ENCODE measurements at places on chromosomes 3 and 15.

DNA sequence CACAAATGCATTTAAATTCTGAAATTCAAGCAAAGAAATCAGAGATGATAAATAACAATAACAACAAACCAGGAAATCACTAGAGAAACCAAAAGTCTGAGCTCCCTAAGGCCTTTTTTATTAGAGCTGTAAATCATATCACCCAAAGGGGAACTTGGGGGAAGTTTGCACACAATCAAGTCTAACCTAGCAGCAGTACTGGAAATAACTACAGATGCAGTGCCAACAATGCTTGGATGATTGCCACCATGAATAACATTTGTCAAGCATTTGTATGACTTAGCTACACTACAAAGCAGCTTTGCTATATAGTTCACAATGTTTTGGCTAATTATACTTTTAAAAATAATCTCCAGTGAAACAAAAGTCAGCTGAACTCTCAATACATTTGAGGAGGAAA, 27.8 kb downstream of the SHQ1 start:
- DNase-seq, result no peak

DNA sequence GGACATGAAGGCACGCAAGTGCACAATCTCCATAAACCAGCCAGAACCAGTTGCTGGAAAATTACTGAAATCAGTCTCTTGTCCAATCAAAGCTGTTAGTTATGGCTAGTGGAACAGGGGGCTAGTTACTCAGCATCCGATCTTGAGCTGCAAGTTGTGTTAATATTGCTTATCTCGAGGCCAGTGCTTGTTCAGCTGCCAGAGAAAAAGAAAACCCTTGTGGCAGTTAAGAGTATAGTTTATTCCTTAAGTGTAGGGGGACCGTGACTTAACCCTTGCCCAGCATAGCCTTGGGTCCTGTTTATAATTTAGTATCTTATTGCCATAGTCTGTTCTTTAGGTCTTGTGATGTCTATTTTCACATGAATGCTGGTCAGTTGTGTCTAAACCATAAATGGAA, 268.5 kb downstream of the CD47 start:
- DNase-seq, result no peak

DNA sequence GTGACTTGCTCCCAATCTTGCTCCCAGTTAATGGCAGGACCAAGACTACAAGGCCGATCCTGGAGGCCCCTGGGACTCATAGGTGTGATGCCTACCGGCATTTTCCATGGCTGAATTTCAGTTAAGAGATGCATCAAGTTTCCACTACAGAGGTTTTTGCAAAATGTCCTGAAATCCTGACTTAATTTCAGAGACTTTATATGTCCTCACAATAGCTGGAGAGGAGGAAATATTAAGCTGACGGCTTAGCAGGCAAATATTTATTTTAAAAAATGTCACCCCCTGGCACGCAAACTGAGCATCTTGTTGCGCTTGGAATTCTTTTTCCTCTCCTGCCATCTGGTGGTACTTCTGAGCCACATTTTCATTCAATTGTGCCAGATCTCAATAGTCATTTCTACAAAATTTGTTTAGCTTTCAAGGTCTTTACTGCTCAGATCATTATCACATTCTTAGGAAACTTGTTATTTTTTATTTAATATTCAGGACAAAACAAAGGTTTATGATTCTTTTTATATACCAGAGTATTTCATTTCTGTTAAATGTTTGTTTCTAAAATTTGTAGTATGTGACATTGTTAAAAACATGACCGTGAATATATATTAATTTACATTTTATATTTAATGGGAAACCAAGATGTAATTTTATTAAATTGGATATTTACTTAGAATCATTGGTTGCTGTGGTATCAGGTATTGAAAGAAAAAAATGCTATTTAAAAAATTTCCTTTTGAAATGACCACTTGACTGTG, 189.2 kb upstream of the THRB start:
- DNase-seq, result no peak

DNA sequence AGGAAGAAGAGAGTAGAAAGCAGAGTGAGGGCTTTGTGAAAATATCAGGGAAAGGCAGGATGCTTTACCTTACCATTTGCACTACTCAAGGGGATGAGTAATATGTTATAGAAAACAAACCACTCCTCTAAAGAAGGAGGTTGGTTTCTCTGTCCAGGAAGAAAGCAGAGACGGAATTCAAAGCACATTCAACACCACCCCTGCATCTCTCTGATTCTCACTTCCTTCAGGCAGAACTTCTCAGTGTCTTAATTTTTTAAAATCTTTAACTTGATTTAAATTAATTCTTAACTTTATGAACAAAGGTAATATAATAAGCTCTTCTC, 82.4 kb downstream of the NR2F2 start:
- no peak for DNase-seq

DNA sequence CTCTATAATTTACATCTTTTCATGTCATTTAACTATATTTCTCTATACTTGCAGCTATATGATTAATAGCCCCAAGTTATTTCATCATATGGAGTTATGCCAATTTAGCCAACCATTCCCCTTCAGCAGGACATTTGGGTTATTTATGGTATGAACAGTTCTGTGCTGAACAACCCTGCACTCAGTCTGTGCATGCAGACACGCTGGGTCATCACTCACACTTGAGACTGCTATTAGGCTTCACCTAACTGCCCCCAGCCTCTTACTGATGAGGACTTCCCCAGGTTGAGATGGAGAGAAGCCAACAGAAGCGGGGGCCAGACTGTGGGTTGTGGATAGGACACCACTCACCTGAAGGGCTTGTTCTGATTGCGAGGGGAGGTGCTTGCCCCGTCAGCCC, 7.3 kb downstream of the TADA3 start:
- no peak for DNase-seq

- no peak for DNase-seq
Measured at GRCh38 chr3:10977892-10978510, 14.5 kb upstream of the SLC6A1 start.

DNA sequence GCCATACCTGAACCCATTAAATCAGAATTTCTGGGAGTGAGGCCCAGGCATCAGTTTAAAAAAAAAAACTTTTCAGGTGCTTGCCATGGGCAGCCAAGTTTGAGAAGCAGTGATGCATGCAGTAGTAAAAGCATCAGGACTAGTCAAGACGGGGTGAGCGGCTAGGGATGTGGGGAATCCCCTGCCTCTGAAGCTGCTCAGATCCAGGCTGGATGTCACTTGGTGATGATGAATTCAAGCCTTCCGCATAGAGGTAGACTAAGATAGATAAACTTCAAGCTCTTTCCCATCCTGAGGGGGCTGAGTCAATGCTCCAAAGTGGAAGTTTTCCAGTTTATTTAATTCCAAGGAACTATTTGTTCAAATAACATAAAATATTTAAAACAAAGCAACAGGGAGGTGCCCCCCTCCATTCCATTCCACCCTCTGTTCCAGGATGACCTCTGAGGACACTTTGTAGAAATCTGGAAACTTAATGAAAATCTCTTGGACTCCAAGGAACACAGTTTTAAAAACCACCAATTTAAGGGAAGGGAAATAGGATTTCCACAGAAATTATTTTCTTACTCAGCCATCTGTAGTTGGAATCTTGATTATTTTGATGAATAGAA, 100.4 kb upstream of the NR2E3 start:
- DNase-seq, result no peak

DNA sequence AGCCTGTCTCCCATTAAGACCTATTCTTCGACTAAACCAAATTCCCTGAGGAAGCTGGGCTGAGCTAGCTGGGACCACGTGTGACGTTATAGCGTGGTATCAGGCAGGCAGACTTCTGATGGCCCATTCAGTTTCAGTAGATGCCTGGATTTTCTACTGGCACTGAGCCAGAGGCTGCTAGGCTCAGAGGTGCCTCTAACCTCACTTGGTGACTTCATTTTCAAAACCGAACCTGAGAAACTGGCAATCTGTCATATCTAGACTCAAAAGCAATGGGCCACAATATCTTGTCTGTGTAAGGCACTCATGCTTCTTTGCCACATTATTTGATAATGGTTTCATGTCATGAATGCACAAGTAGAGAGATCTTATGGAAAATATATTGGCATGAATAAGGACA, 352.1 kb upstream of the AZI2 start:
- DNase-seq, result no peak

DNA sequence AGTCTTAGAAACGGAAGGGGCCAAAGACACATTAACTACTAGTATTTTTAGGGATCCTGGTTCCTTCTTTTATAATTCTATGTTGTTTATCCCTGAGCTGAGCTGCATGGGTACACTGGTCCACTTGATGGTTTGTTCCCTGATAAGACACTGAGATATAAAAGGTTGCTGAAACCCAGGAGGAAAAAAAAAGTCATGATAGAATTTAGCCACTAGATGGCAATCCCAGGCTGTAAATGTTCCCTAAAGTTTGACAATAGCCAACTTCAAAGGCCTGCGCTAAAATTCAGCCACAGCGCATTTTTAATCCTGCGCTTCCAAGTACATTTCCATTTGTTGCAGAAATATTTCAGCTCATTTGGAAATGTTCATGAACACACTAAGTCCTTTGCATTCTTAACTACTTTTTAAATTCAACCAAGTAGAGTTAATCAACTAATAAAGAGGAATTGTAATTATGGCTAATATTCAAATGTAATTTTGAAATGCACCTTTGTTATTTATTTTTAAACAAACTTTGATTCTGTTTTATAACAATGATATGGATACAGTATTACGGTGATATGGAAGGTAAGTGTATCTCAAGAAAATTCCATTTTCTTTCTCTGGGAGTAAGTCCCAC, 249.3 kb upstream of the FEZF2 start:
- no peak for DNase-seq

DNA sequence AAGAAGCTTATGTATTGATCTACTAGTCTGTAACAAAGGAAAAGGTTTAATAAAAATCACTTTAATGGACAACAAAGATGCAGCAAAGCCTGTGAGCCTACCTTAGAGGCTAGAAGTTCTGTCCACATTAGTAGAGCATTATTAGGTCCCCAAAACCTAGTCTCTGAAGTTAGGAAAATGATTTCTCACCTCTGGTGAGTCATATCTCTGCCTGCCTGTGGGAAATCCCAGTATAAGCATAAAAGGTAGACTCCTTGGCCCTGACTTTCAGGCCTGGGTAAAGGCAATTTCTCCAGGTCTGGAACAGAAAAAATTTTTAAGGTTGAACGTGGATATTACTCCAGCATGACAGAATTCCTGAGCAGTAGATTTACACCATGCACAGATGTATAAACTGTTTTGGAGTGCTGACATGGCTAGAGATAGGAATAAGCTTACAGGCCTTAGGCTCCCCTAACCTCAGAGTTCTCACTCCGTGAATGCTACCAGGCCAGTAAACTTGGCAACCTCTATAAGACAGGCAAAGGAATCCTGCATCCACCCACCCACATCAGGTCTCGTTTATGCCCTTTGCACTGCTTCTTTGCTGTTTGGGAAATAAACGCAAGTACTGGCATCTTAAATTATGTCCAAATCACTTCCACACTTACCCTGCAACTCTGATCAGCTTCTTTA, 104.1 kb downstream of the SERPINI1 start:
- no peak for DNase-seq

DNA sequence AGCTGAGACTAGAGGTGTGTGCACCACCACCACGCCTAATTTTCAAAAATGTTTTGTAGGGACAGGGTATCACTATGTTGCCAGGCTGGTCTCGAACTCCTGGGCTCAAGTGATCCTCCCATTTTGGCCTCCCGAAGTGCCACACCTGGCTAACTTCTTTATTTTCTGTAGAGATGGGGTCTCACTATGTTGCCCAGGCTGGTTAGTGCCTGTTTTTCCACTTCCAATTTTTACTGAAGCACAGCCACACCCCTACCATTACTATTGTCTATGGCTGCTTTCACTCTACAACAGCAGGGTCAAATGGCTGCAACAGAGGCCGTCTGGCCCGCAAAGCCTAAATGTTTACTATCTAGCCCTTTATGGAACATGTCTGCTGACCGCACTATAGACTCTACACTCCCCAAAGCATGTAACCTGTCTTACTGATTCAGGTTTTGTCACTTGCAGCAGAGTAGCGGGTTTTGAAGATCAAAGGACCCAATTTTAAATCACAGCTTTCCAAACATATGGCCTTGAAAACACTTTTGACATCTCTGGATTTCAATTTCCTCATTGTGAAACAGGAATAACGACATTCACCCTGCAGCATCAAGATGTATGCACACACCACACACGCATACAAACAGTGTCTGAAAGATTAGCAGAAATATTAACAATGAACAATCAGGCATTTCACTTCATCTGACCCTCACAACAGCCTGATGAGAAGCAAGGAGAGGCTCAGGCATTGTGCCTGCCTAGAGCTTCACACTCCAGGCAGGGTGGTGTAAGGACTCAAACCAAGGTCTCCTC, 46.1 kb downstream of the SCAP start:
- no peak for DNase-seq

DNA sequence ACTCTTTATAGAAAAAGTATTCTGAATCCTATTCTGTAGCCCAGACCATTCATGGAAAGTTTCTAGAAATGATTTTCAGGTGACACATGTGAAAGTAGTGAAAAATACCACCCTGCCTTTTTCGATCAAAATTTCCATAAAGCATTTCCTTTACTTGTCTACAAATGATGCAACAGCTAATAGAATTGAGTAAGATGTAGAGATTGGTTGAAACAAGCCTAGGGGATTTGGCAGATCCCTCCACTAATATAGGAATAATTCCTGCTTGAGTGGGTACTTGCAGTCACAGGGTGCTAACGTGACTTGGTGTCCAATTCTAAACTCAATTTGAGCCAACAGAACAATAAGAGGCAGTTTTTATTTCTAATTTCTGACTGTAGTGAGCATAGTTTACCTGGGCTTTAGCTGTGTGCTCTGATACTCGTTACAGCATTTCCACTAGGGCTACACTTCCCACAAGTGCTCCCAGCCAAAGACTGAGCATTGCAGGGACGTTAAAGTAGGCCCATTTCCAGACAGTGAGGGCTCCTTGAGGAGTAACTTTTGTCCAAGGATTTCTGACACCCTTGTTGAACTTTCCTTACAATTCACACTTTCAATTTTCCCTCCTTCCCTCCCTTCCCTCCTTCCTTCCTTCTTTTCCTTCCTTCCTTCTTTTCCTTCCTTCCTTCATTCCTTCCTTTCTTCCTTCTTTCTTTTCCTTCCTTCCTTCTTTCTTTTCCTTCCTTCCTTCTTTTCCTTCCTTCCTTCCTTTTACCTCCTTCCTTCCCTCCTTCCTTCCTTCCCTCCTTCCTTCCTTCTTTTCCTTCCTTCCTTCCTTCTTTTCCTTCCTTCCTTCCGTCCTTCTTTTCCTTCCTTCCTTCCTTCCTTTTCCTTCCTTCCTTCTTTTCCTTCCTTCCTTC, 53.9 kb upstream of the TP63 start:
- no peak for DNase-seq

Measured in stimulated activated CD4-positive, alpha-beta T cell treated with anti-CD3 and anti-CD28 coated beads, Interleukin-15, amount 100 ng/mL, for 1 hour (primary cell).